Epithelial cell of alveolus of lung (primary cell): ENCODE measurements at places on chromosomes 1 and 21. TPM values are rescaled to one million over a fixed set of nuclear protein-coding genes. Genes with fewer than 3 reads are reported as not detected.

CENPF gene
- 28.3 TPM in 2 replicates for total RNA-seq

RGS16 gene
- 0.39 and 0.40 TPM in 2 replicates for total RNA-seq

MIXL1 gene
- total RNA-seq = not detected in 2 replicates

CRABP2 gene
- total RNA-seq = 38.1 and 68.6 TPM in 2 replicates

CASZ1 gene
- total RNA-seq = 0.13 and 0.16 TPM in 2 replicates

CYP4Z1 gene
- not detected in 2 replicates for total RNA-seq

CCDC185 gene
- not detected in 2 replicates for total RNA-seq

IL19 gene
- total RNA-seq = not detected in 2 replicates

AGL gene
- total RNA-seq = 5.6 and 6.5 TPM in 2 replicates

TGFB2 gene
- total RNA-seq = 5.0 and 27.2 TPM in 2 replicates

SNIP1 gene
- total RNA-seq = 17.7 and 21.2 TPM in 2 replicates

DDI2 gene
- total RNA-seq = 8.3 and 8.4 TPM in 2 replicates

PTCH2 gene
- total RNA-seq = 0.13 TPM in 1 of 2 replicates, not detected in the other

GPR25 gene
- total RNA-seq = 0.48 TPM in 1 of 2 replicates, not detected in the other

OR2T11 gene
- not detected in 2 replicates for total RNA-seq

ADAMTSL4 gene
- total RNA-seq = 9.4 and 70.6 TPM in 2 replicates

CSMD2 gene
- total RNA-seq = 0.08 and 0.26 TPM in 2 replicates

KCNT2 gene
- 3.1 and 4.8 TPM in 2 replicates for total RNA-seq

ABCA4 gene
- 0.52 and 1.4 TPM in 2 replicates for total RNA-seq

SPRR5 gene
- not detected in 2 replicates for total RNA-seq

PRRC2C gene
- 44.6 and 66.7 TPM in 2 replicates for total RNA-seq

ADORA1 gene
- total RNA-seq = 0.48 and 0.52 TPM in 2 replicates

OR14K1 gene
- total RNA-seq = not detected in 2 replicates
